ENCODE measurements at places on chromosomes 1 and 21.

GRCh38 chr1:224173523-224173922 is 9.5 kb upstream of the DEGS1 start:
- no peak for DNase-seq

GRCh38 chr1:209443361-209443931 is 140.1 kb upstream of the CAMK1G start:
- no peak for DNase-seq

GRCh38 chr21:46091631-46092025 is 6.3 kb upstream of the COL6A2 start:
- no peak for DNase-seq

- DNase-seq = no peak
Measured at GRCh38 chr1:17470021-17470799, 30.7 kb upstream of the RCC2 start.

GRCh38 chr1:50873458-50874187 is 86.4 kb downstream of the FAF1 start:
- no peak for DNase-seq

DNA sequence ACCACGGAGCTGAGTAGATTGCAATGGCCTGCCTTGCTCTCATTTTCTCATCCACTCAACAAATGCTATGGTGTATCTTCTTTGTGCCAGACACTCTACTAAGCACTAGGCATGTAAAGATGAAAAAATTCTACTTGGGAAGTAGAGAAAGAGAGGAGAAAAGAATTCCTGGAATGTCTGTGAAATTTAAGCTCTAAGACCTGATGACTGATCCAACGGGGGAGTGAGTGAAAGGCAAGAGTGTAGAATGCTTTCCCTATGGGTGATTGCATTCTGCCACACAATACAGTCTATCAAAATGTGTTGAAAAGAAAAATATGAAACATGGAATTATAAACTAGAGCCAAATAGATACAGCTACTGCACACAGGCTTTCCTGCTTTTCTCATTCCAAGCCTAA is 82.3 kb downstream of the CYYR1 start:
- no peak for DNase-seq

GRCh38 chr1:247390116-247390791 is 25.7 kb upstream of the NLRP3 start:
- DNase-seq = peak; percentile 37

DNA sequence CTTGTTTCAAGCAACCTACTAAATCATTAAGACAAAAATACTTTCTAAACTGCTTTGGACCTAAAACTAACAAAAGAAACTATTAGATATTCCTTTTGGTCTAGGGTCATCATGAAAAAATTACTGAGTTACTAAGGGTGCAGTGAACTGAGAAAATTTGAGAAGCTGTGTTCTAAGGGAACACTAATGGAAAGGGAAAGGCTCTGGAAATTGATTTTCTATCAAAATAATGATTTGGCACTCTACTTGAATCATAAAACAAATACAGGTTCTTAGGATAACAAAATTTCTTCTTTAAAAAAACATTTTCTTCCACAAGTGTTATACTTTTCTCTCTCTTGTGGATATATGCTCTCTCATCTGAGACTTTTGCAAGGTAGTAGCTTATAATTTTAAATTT is 213.5 kb downstream of the DNAH14 start:
- DNase-seq = no peak

- DNase-seq = no peak
Measured at GRCh38 chr1:103779932-103780331, 30.2 kb downstream of the AMY1C start.

- no peak for DNase-seq
Measured at GRCh38 chr21:14545906-14546480, at the start of gene SAMSN1. SAMSN1 (minus strand) TSS chr21:14546315; CDS start chr21:14546261, 54 bp downstream.

- DNase-seq = no peak
Measured at GRCh38 chr1:9907441-9907840, 2.6 kb downstream of the CTNNBIP1 start.

DNA sequence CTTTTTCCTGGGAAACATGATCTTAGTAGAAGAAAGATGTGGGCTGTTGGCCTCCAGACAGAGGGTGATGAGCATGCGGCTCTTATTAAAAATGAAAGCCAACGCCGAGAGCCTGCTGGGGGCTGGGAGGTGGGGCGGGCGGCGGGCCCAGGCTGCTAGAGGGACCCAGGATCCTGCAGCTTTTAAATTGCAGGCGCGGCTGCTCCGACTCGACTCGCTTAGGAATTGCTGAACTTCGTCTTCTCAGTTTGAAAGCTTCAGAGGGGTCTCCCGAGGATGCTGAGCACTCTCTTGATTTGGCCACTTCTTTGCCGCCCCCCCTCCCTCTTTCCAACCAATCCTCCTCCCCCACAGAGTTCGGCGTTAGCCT is 1.2 kb downstream of the AGPAT3 start:
- peak; percentile 61 for DNase-seq

GRCh38 chr1:92544756-92545165 is 58.0 kb upstream of the GFI1 start:
- DNase-seq = no peak

- DNase-seq = no peak
Measured at GRCh38 chr1:42936309-42937078, 22.2 kb downstream of the SLC2A1 start.

- no peak for DNase-seq
Measured at GRCh38 chr1:107820801-107821200, 144.2 kb downstream of the VAV3 start.

- no peak for DNase-seq
Measured at GRCh38 chr1:12697397-12697796, 18.5 kb upstream of the AADACL3 start.

GRCh38 chr1:88134983-88135921 is 548.8 kb upstream of the PKN2 start:
- no peak for DNase-seq

GRCh38 chr1:200359610-200360163 is 50.1 kb downstream of the ZNF281 start:
- DNase-seq = no peak

DNA sequence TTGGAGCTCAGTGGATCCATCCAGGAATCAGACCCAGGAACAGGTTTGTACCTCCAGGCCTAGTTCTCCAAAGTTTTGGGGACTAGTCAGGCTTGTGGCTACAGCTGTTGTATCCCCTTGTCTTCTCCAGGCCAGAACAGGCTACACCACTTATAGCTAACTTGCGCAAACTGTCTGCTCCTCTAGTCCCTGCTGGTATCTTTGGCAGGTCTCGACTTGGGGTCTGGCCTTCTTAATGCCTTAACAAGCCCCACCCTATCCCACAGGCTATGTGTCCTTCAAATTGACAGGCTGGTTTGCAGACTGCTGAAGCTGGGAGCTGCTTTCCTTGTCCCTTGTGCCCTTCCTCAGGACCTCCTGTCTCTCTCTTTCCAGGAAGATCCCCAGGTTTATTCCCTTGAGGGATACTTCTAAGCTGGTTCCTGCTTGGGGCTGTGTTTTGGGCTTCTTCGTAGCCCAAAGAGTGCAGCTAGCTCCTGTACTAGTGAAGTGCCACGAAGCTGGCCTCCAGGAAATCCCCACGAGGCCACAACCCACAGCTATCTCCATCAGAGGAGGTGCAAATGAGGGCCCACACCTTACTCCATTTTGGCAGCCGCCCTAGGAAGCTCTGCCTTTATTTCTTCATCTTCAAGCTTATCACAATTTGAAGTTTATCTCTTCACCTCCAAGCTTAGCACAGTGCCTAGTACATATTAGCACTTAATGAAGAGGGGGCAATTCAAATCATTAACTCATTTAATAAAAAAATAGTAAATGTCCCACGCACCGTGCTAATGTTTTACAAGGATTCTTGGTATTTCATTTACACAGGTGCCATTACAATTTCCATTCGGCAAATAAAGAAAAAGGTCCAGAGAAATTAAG is 683 bp upstream of the DMAP1 start:
- no peak for DNase-seq

DNA sequence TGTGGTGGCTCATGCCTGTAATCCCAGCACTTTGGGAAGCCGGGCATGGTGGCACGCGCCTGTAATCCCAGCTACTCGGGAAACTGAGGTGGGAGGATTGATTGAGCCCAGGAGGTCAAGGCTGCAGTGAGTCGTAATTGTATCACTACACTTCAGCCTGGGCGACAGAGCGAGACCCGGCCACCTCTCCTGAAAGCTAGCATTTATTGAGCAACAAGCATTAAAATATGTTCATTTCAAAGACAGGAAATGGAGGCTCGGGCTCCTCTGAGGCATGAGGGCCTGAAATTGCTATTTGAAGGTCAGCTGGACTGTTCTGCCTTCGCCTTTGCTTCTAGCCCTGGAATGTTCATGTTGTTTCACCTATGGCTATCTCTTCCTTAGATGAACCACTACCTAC is 34.5 kb downstream of the SPATA21 start:
- no peak for DNase-seq

DNA sequence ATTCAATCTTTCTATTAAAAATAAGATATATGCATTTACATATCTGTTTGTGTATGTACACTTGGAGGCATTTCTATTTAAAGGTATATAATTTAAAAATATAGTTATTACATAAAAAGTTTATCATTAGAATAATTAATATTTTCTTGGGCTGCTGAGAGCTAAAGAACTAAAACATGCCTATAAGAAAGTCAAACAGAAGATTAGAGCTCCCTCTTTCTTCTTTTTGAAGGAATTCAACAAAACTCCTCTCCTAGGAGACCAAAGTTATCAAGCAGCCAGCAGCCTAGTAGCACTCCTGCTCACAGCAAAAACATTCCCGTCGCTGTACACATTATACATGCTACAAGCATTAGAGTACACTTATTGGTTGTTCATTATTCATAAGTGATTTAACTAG is 216.4 kb downstream of the VAV3 start:
- no peak for DNase-seq

GRCh38 chr1:200304171-200304570 is 105.7 kb downstream of the ZNF281 start:
- DNase-seq = no peak

DNA sequence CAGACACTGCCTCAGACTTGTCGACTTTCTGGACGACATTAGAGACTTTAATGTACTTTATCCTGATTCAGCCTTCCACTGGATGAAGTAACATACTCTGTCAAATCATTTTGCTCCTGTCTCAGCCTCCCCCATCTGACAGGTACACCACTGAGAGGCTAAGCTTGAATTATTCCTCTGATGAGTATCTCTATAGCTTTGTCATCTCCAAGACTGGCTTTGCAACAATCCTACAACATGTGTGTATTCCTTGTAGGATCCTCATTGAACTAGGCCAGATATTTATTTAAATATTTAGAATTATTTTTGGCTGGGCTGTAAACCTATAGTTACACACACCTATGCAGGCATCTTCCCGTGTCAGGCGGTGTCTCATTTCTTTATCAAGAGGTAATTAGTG is 1.1 kb upstream of the TRIM58 start:
- no peak for DNase-seq

DNA sequence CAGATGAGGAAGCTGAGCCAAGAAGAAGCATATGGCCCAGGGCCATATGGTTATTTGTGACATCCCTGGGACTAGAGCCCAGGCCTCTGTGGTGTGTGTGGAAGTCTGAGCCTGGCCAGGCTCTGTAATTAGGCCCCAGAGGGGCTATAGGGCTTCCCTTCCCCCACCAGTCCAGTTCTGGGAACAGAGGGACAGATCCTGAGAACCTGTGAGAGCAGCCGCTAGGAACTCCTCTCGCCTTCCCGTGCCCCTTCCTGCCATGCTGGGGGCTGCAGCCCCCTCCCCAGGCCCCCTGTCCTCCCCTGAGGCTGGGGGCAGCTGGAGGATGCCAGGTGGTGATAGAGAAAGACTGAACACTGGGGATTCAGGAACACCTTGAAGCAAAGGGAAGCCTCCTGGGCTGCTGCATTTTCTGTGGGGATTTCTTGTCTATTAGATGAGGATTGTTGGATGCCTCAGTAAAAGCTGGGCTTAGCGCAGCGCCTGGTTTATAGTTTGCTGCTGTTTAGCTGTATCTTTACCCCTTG is 33.3 kb downstream of the COQ8A start:
- DNase-seq = no peak

DNA sequence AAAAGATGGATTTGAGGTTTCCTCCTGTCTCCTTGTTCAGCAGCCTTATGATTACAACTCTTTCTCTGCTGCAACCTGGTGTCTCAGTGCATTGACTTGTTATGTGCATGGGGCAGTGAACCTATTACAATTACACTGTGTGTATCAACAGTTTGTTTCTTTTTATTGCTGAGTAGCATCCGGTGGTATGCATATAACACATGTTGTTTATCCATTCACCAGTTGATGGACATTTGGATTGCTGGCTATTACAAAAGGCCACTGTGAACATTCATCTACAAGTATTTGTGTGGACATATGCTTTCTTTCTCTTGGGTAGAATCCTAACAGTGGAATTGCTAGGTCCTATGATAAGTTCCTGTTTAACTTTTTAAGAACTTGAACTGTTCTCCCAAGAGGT is 65.9 kb downstream of the FMO4 start:
- DNase-seq = no peak

- no peak for DNase-seq
Measured at GRCh38 chr1:32465578-32465933, 684 bp downstream of the ZBTB8B start.

All from frontal cortex (tissue), 4 donors.